ENCODE measurements at places on chromosomes 1 and 21.

DNA sequence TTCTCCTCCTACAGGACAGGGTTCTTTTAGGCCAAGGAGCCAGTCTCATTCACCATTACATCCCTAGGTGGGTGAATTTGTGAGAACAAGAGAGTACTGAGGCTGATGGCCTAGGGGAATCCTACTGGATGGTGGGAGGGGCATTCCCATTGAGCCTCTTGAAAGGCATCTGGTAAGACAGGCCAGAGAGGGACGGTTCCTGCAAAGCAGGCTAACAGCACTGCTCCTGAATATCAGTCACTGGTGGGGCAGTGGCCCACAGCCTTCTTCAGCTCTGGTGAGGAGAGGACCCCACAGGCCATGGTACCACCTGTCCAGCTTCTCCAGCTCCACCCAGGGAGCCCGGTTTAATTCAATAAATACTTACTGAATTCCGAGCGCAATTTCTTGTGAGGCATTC lies 125.9 kb upstream of the EDN2 start:
- no peak for DNase-seq

- peak; percentile 69 for DNase-seq
Observed at GRCh38 chr1:16187748-16188401, 24.6 kb downstream of the ARHGEF19 start.

GRCh38 chr1:169060043-169060722 lies 46.3 kb upstream of the ATP1B1 start:
- DNase-seq = no peak

GRCh38 chr1:214446772-214447556 lies 104.4 kb downstream of the PTPN14 start:
- no peak for DNase-seq

DNA sequence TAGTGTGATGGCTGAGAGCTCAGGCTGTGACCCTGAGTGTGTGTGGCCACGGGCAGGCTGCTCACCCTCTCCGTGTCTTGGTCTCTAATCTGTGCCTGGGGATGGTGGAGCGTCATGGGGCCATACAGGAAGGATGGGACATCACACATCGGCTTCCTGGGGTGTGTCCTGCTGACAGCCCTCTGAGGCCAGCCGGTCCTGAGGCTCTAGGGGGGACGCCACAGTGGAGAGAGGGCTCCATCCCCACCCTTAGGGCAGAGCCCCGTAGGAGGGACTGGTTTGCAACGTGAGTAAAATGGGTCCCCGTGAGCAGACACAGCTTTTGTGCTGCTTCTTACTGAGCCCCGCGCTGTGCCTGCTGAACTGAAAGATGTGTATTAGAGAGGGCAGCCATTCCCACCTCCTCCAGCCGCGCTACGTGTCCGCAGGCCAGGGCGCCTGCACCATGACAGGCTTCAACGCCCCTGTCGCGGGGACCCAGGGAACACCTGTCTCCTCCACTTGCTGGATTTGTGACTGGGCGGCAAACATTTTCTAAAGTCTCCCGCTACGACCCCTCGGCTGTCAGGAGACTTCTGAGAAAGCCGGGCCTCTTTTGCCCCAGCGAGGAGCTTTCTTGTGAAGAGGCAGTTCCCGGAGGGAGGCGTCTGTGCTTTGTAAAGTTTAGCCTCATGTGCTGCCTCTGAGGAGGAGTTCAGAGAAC lies 8.1 kb downstream of the COL18A1 start:
- no peak for DNase-seq

DNA sequence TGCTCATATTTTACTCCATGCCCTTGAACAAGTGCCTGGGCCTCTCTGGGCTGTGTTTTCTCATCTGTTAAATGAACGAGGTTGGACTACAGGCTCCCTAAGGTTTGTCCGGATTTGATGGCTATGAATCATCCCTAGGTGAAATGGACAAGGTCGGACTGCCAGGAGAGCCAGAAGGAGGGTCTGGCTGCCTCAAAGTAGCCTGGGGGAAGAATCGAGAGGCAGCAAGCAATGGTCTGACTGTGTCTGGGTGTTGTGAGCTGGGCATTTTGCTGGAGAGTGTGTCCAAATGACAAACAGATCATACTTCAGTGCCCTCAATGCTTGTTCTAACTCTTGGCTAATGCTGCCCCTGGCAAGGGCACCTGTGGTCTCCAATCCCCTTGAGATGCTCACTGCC lies 730.9 kb downstream of the PTPRU start:
- no peak for DNase-seq
